ENCODE measurements at places on chromosomes 1 and 21.

DNA sequence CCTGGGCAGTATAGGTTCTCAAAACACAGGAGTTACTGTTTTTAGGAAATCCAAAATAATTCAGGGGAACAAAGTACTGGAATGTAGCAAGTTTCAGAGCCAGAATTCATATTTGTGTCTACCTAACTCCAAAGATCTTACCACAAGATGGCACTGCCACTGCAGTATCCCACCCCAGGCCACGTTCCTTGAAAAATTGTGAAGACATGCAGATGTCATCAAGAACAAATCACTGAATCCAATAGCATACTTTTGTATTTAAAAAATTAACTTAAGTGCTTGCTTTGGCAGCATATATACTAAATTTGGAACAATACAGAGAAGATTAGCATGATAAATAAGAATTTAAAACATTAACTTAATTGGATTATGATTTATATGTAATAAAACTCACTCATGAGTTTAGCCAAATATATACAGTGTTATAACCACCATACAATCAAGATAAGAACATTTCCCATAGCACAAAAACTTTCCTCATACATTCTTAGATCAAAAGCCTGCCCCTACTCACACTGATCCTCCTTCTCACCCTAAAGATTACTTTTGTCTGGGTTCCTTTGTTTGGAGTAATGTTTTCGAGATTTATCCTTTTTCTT, 209.9 kb downstream of the FAF1 start:
- no peak for DNase-seq

DNA sequence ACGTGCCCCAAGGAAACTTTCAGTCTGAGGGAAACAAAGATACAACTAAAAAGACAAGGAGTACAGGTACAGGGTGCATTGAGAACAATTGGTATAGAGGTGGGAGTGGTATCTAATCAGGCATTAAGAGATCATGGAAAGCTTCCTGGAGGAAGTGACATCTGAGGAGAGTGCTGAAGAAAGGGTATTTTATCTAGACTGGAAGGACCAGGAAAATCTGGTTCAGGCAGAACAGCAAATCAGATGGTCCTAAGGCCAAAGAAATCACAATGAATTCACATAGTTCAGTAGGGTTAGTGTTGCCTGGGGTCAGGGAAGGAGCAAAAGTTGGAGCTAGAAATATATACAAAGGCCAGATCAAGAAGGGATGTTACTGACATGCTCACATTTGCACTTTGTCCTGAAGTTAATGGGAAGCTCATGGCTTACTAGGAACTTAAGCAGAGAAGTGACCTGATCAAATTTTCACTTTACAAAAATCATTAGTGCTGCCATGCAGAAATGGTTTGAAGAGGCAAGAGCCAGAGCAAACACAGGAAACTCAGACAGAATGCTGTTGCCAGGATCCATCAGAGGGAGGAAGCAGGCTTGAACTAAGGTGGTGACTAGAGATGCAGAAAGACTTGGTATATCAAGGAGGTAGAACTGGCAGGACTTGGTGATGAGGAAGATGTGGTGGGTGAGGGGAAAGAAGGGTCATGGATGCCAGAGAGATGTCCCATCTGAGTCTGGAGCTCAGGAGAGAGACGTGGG, 14.5 kb upstream of the CTTNBP2NL start:
- DNase-seq = no peak

GRCh38 chr1:47207803-47208373, 18.1 kb upstream of the PDZK1IP1 start:
- DNase-seq = no peak

GRCh38 chr1:185155600-185156287, 1.0 kb downstream of the TRMT1L start:
- DNase-seq = no peak

GRCh38 chr1:165442653-165443052, 2.3 kb downstream of the RXRG start:
- DNase-seq = no peak

DNA sequence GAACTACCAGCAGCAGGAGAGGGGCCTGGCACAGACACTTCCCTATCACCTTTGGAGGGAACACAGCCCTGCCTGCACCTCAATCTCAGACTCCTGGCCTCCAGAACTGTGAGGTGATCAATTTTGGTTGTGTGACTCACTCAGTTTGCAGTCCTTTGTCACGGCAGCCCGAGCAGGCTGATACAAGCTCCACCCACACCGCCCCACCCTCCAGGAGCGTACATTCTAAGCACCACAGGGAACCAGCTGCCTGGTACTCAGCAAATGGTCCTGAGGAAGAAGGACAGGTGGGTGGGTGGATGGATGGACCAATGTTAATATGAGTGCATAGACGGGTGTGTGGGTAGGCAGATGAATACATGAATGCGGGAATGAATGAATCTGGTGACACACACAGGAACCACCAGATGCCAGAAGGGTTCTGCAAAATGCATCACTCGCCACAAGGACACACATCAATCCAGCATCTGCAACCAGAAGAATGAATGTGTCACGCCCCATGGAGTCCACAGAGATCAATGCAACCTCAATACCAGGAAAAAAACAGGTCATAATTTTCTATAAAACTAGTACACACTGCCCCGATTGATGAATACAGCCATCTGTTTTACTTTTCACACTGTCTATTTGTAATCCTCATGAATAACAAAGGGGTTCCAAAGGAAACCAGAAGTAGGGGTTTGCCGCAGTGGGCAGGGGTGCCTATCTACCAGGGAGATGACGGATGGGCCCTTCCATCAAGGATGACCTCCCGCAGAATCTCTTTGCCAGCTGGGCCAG, 284.5 kb downstream of the NPHP4 start:
- DNase-seq = no peak

DNA sequence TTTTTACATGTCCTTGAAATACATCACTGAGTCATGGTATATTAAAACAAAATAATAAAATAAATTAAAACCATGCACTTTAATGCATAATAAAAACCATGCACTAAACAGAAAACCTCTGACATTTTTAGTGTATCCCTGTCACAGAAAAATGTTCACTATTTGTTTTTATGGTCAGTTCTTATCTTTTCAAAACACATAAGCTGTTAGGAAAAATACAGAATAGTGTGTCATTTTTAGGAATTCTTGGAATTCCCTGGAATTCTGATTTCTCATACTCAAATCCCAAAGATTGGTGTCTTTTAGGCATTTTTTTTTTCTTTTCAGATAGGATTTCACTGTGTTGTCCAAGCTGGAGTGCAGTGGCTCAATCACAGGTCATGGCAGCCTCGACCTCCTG, 25.1 kb upstream of the TINAGL1 start:
- DNase-seq = no peak

DNA sequence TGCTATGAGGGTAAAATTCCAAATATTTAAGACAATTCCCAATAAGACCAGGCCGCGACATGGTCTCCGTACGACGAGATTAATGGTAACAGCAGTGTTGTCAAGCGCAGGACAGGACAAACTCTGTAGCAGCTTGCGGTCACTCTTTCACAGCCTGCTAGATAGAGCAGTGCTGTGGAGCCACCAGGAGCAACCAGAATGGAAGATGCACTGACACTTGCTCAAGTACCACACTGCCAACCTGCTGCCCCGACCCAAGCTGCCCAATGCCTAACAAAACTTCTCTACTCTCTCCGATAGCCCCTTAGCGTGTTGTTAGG, 636 bp downstream of the WARS2 start:
- no peak for DNase-seq

GRCh38 chr1:27507960-27508665, 18.1 kb upstream of the WASF2 start:
- DNase-seq = no peak

DNA sequence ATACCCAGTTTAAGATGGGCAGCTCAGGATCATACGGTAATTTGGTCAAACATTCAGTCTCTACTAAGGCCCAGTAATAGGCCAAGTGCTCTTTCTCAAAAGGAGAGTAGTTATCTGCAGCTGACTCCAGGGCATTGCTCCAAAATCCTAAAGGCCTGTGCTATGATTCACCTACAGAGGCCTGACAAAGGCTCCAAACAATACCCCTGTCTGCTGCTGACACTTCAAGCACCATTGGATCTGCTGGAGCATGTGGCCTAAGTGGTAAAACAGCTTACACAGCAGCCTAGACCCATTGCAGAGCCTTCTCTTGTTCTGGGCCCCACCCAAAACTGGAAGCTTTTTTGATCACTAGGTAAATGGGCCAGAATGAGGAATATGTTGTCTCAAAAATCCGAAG, 22.8 kb downstream of the SLAMF7 start:
- no peak for DNase-seq

DNA sequence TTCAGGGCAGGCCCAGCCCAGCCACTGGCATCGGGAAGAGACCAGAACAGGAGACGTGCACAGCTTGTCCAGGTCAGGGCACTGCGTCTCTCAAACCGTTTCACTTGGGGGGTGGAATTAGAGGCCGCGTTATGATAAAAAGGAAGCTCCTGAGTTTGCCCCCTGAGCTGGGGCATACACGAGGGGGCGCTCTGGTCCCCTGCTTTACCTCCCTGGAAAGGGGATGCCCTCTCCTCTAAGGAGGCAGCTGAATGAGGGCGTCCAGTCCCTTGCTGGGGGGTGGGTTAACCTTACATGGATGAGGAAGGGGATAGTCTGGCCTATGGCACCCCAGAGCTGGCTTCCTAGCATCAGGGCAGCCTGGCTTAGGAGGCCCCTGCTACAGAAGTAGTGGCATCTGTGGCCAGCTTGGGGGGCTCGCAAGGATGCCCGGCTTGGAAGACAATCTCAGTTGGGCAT, 2.3 kb downstream of the MYOG start:
- DNase-seq = no peak

DNA sequence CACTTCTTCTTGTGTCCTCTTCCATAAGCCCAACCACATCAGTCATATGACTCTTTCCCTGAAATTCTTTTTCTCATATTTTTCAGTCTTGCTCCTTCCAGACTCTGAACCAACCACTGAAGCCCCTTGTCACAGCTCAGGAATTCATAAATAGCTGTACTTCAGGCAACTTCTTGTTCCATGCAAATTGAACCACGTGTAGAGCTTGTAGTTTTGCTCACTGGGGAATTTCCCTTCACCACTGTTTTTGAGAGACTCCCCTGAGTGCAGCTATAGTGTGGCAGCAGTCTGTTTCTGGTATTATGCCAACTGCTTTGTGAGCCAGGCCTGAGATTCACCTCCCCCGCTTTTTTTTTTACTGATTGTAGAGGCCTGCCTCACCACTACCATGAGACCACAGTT, 150.3 kb upstream of the SPAG17 start:
- DNase-seq = no peak

- no peak for DNase-seq
These were observed 410.2 kb downstream of the MATN1 start for GRCh38 chr1:30313176-30313575.

DNA sequence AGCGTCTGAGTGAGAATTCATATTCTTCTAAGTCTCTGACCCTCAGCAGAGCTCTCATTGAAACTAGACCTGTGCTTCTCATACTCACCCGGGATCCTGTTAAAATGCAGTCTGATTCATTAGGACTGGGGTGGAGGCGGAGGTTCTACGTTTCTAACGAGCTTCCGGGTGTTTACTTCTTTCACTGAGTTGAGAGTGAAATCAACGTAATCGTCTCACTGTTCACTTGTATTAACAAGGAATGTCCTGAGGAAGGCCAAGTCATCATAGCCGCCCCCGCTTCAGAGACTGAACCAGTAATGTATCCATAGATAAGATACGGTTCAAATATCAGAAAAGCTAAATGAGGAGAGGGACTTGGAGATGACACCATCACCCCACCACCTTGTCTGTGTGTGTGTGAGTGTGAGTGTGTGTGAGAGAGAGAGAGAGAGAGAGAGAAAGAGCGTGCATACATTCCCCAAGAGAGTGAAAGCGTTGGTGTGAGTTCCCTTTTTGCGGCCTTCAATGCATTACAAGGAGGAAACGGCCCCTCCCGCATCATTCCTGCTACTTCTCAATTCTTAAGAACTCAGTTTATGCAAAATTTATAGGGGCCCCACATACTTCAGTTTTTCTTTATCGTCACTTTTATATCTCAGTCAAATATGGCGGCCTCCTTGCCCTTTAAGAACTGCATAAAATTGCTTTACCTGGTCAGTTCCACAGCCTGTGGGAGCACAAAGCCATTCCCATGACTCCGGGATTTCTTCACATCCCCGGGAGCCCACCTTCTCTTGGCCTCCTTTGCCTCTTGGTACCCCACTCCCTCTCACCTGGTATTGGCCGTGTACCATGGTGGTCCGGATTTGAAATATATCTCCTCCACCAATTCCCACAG, 19.8 kb downstream of the KMO start:
- no peak for DNase-seq

- no peak for DNase-seq
These were observed 150.0 kb downstream of the CASZ1 start for GRCh38 chr1:10646347-10646861.

- DNase-seq = no peak
These were observed 86.4 kb downstream of the PAX7 start for GRCh38 chr1:18716785-18717678.

- DNase-seq = no peak
These were observed 14.4 kb downstream of the ADAMTS5 start for GRCh38 chr21:26952374-26953066.

DNA sequence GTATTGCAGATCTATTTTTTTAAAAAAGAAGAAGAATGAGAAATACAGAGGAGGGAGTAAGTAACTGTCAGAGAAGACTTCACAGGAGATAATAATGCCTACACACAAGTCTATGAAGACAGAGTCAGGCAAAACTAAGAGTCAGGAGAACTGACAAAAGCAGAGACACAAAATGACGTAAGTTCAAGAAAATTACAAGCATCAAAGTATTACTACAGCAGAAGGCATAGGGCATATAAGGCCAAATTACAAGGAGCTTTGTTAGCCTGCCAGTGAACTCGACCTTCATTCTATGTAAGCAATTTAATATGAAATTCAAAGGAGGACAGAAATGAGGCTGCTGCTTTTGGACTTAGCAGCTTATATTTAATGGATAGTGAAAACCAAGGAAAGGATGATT, 23.7 kb downstream of the FAF1 start:
- no peak for DNase-seq

DNA sequence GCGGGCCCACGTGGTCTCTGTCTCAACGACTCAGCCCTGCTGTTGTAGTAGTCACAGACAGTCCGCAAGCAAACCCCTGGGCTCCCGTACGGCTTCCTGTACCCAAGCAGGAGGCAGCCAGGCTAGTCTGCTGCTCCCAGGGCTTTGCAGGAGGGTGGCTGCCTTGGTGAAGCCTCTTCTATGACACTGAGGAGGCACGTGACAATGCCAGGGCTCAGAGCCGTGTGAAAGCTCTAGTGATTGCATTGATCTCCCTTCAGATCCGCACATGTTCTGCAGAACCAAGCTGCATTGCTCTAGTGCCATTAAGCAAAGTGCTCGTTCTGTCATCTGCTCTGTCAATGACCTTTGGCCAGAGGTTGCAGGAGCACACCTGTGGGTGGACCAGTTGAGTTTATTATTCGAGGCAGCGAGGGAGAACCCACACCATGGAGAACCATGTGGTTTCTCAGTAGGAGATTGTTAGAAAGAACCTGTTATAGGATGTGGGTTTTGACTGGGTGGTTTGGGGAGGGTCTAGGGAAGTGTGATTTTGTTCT, 18.0 kb downstream of the UMODL1 start:
- DNase-seq = no peak

All from substantia nigra (tissue), 51 donors.